Natural killer cell treated with Interleukin-12 subunit alpha and Interleukin-12 subunit beta and Interleukin-15 and Interleukin-18, amount 100 ng/mL, for 72 hours (primary cell): ENCODE measurements at places on chromosomes 12 and 14. TPM values are rescaled to one million over a fixed set of nuclear protein-coding genes. Genes with fewer than 3 reads are reported as not detected.

DNA sequence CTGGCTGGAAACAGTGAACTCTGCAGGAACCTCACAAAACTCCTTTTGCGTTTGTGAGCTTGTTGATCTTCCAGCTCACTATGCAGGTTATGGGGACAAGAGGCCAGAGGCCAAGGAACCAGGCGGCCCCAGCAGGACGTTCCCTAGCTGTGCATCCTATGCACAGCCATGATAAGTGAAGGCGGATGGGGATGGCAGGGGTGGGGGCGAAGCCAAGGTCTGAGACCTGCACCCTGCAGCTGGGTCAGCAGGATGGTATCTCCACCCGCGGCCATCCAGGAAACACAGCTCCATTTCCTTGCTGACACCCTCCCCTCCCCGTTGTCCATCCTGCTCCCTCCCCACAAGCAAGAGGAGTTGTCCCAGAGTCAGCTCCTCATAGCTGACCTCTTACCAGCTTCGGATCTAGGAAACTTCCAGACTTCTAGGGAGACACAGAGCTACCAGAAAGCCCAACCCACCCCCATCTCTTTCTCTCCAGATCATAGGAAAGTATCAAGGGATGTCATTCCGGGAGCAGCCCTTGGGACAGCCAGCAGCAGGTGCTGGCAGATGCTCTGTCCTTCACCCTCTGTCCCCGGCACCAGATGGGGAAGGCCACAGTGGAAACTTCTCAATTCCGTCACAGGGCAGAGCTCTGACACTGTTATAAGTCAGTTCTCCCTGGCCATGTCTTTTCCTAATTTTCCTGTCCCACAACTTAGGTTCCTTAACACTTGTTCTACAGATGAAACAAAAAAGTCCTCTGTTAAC is 9.4 kb downstream of the ZBTB39 start:
- no peak for DNase-seq
- peaks cover 42% of the 10 kb centered on the region for H3K4me1 ChIP-seq
- no peak overlapping the region for H3K27ac ChIP-seq
- no peaks in the 10 kb centered on the region for H3K36me3 ChIP-seq
- H3K27me3 ChIP-seq: no peaks in the 10 kb centered on the region

DNA sequence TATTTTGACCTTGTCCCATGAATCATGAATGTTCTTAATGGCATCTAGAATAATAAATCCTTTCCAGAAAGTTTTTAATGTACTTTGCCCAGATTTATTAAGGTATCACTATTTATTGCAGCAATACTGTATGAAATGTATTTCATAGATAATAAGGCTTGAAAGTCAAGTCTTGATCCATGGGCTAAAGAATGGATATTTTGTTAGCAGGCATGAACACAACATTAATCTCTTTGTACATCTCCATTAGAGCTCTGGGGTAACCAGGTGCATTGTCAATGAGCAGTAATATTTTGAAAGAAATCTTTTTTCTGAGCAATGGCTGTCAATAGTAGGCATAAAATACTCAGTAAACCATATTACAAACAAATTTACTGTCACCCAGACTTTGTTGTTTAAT is 141.6 kb upstream of the RPL10L start:
- no peak overlapping the region for H3K27ac ChIP-seq
- DNase-seq: no peak
- no peaks in the 10 kb centered on the region for H3K4me1 ChIP-seq
- H3K4me3 ChIP-seq: no peak overlapping the region

GRCh38 chr14:84694161-84694560 is 835.8 kb upstream of the FLRT2 start:
- H3K36me3 ChIP-seq: no peaks in the 10 kb centered on the region
- no peaks in the 10 kb centered on the region for H3K4me1 ChIP-seq
- no peak for DNase-seq

- H3K27me3 ChIP-seq: no peaks in the 10 kb centered on the region
- no peaks in the 10 kb centered on the region for H3K36me3 ChIP-seq
- DNase-seq: no peak
- no peak overlapping the region for H3K27ac ChIP-seq
- H3K4me1 ChIP-seq: no peaks in the 10 kb centered on the region
Measured at GRCh38 chr14:87178277-87178676, 814.7 kb downstream of the GALC start.

GRCh38 chr12:34299802-34300193 is 277.5 kb downstream of the ALG10 start:
- no peak overlapping the region for H3K4me3 ChIP-seq
- H3K36me3 ChIP-seq: peaks cover 10% of the 10 kb centered on the region
- H3K27me3 ChIP-seq: no peaks in the 10 kb centered on the region
- no peak overlapping the region for H3K27ac ChIP-seq

- no peaks in the 10 kb centered on the region for H3K36me3 ChIP-seq
- H3K27me3 ChIP-seq: no peaks in the 10 kb centered on the region
- no peak overlapping the region for H3K4me3 ChIP-seq
- no peak for DNase-seq
Measured at GRCh38 chr12:126343321-126343720, 1278.1 kb downstream of the AACS start.

GRCh38 chr12:104583301-104583700 is 126.6 kb downstream of the CHST11 start:
- no peaks in the 10 kb centered on the region for H3K27me3 ChIP-seq
- peak overlapping the region; percentile 23 for H3K4me3 ChIP-seq
- H3K4me1 ChIP-seq: peaks cover 74% of the 10 kb centered on the region

GRCh38 chr12:107475900-107476299 is 209.7 kb upstream of the PWP1 start:
- H3K36me3 ChIP-seq: no peaks in the 10 kb centered on the region
- no peak overlapping the region for H3K4me3 ChIP-seq

- no peak overlapping the region for H3K4me3 ChIP-seq
- no peak overlapping the region for H3K27ac ChIP-seq
- H3K27me3 ChIP-seq: peaks cover 35% of the 10 kb centered on the region
- H3K4me1 ChIP-seq: no peaks in the 10 kb centered on the region
Measured at GRCh38 chr14:70067810-70068209, 120.9 kb downstream of the SLC8A3 start.

DNA sequence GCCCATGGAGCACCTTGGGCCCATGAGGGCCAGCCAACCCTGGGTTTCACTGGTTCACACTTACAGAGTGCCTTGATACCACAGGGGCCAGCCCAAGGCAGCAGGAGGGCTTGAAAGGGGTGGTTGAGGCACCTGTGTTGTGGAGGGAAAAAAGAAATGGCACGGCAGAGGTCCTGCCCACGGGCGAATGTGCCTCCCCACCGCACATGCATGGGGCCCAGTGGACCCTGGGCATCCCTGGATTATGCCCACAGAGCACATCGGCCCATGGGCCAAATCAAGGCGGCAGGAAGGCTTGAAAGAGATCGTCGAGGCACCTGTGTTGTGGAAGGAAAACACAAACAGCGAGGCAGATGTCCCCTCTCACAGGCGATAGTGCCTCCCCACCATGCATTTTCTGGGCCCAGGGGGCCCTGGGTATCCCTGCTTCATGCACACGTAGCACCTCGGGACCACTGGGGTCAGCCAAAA is 378.1 kb downstream of the ALG10 start:
- no peak for DNase-seq
- no peaks in the 10 kb centered on the region for H3K27me3 ChIP-seq
- H3K36me3 ChIP-seq: peaks cover 9% of the 10 kb centered on the region
- H3K4me3 ChIP-seq: no peak overlapping the region
- no peak overlapping the region for H3K27ac ChIP-seq

DNA sequence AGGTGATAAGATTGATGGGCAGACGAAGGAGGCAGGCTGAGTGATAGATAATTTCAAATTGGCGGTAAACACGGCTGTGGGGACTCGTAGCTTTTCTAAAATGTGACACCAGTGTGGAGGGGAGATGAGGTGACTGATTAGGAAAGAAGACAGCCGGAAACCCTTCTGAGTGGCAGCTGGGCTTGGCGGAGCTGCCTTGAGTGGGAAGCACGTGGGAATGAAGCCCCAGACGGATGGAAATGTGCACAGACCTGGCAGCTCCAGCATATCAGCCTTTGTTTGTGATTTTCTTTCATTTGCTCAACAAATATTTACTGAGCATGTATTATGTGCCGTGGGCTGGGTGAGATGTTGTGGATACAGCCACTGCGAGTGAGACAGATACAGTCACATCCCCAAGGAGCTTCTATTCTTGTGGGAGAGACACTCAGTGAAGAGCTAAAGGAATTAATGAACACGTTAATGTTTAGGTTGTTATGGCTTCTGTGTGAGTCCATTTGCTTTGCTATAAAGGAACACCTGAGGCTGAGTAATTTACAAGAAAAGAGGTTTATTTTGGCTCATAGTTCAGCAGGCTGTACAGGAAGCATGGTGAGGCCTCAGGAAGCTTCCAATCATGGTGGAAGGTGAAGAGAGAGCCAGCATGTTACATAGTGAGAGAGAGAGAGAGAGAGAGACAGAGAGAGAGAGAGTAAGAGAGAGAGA is 65.5 kb upstream of the LHX5 start:
- no peaks in the 10 kb centered on the region for H3K27me3 ChIP-seq
- no peak overlapping the region for H3K27ac ChIP-seq
- H3K4me3 ChIP-seq: no peak overlapping the region
- DNase-seq: no peak

DNA sequence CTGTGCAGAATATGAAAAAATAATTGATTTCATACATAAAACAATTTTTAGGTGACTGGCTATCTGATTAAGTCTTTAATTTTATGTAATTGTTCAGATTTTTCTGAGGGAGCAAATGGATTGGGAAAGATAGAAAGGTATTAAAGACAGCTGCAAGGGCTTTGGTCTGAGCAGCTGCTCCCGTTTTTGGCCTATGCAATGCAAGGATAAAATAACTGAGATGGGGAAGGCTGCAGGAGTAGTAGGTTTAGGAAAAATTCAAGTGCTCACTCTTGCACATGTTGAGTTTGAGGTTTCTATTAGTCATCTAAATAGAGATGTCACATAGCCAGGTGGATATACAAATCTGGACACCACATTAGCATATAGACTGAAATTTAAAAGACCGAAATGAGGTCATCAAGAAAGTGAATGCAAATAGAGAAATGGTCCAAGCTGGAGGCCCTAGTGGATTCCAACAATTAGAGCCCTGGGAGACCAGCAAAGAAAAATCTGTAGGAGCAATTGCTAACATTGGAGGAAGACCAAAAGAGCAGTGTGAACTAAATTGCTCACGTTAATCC is 144.0 kb downstream of the PPFIA2 start:
- no peaks in the 10 kb centered on the region for H3K4me1 ChIP-seq
- no peak overlapping the region for H3K4me3 ChIP-seq
- H3K27me3 ChIP-seq: no peaks in the 10 kb centered on the region
- no peaks in the 10 kb centered on the region for H3K36me3 ChIP-seq

- H3K4me3 ChIP-seq: no peak overlapping the region
- no peaks in the 10 kb centered on the region for H3K27me3 ChIP-seq
- H3K4me1 ChIP-seq: peaks cover under 1% of the 10 kb centered on the region
Measured at GRCh38 chr14:102908766-102909455, 13.6 kb upstream of the AMN start.

DNA sequence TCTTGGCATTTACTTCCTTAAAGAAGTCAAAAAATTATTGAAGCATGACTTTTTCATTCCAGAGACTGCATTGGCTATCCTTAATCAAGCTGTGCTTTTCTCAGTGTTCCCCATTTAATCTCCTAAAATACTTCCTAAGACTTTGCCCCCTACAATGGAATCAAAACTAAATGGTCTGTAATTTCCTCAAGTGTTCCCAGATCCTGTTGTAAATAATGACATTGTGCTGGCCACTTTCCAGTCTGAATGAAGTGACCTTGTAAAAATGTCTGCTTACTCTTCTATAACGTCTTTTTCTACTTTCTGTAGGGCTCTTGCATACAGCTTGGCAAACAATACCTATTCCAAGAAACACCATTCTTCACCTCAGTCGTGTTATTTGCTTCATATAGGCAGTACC is 45.3 kb upstream of the MBIP start:
- H3K4me3 ChIP-seq: no peak overlapping the region
- H3K36me3 ChIP-seq: no peaks in the 10 kb centered on the region
- DNase-seq: no peak
- H3K27ac ChIP-seq: no peak overlapping the region

DNA sequence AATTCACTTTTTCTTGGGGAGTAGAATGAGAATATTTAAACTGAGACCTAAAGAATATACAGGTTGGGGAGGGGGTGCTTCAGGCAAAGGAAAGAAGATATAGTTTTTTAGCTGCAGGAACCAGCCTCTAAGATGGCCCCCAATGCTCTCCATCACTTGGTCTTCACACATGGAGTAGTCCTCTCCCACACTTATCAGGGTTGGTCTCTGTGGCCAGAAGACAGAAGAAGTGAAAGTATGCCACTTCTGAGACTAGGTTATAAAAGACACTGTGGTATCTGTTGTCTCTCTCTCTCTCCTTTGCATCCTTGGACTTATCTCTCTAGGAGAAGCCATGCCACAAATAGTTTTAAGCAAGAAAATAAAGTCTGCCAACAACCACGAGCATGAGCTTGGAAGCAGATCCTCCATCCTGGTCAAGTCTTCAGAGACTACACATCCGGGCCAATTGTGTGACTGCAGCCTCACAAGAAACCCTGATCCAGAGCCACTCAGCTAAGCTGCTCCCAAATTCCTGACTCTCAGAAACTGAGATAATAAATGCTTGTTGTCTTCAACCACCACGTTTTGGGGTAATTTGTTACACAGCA is 18.0 kb downstream of the PUS7L start:
- H3K4me1 ChIP-seq: no peaks in the 10 kb centered on the region
- H3K27ac ChIP-seq: no peak overlapping the region

GRCh38 chr12:51932218-51933076 is 19.1 kb upstream of the ACVR1B start:
- no peak for DNase-seq
- no peak overlapping the region for H3K4me3 ChIP-seq
- no peak overlapping the region for H3K27ac ChIP-seq
- H3K4me1 ChIP-seq: no peaks in the 10 kb centered on the region
- no peaks in the 10 kb centered on the region for H3K36me3 ChIP-seq

DNA sequence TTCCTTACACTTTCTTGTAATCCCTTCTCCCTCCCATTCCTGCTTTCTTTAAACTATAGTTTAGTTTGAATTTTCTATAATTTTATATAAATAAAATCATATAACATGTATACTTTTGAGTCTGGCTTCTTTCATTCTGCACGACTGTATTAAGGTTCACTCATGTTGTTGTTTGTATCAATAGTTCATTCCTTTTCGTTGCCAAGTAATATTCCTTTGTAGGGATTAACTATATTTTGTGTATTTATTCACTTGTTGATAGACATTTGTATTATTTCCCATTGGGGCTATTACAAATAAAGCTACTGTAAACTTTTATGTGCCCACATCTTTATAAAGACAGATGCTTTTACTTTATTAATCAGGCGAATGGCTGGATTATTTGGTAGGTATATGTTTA is 39.4 kb upstream of the TBC1D15 start:
- no peak for DNase-seq
- H3K27me3 ChIP-seq: no peaks in the 10 kb centered on the region
- H3K36me3 ChIP-seq: no peaks in the 10 kb centered on the region
- H3K27ac ChIP-seq: no peak overlapping the region

GRCh38 chr12:113381220-113381619 is 22.5 kb downstream of the SDS start:
- H3K27me3 ChIP-seq: no peaks in the 10 kb centered on the region
- no peak overlapping the region for H3K27ac ChIP-seq
- H3K4me1 ChIP-seq: no peaks in the 10 kb centered on the region
- H3K4me3 ChIP-seq: no peak overlapping the region
- no peaks in the 10 kb centered on the region for H3K36me3 ChIP-seq

CACNA1C gene
- total RNA-seq: not detected

NFATC4 gene
- total RNA-seq: not detected

KRT6C gene
- total RNA-seq: not detected

SIVA1 gene
- total RNA-seq: 74.5 TPM

PRR4 gene
- total RNA-seq: 2.5 TPM

TBC1D30 gene
- total RNA-seq: 1.1 TPM
